Left ventricle myocardium inferior (tissue), 1 donor: ENCODE measurements at places on chromosomes 5 and 9. TPM values are rescaled to one million over a fixed set of nuclear protein-coding genes. Genes with fewer than 3 reads are reported as not detected.
A peak's percentile ranks its signal among the peaks of the same experiment; 100 is the strongest.

- no peaks in the 10 kb centered on the region for H3K4me1 ChIP-seq
- no peak overlapping the region for H3K4me3 ChIP-seq
- H3K36me3 ChIP-seq, result no peaks in the 10 kb centered on the region
- DNase-seq, result no peak
These were observed 375.7 kb downstream of the IRX2 start for GRCh38 chr5:2375757-2376250.

DNA sequence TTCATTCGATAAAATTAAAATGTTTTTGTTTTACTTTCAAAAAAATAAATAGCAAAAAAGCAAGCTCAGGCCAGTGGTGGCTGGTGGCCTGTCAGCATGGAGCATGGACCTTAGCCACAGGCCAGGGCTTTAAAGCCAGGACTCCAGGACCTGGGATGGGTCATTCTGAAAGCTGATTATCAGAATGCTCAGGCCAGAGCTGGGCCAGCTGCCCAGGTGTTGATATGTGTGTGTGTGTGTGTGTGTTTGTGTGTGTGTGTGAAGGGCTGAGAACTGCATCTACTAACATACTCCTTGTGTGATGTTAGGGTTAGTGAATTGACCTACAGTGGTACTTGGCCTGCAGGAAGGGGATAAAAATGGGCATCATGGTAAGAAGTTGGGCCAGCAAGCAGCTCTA lies 21.5 kb downstream of the PALM2AKAP2 start:
- no peaks in the 10 kb centered on the region for H3K36me3 ChIP-seq
- H3K27me3 ChIP-seq, result no peaks in the 10 kb centered on the region
- H3K4me3 ChIP-seq, result no peak overlapping the region
- peak; percentile 33 for DNase-seq

Gene GALNT10
- total RNA-seq, result 11.5 TPM

GRCh38 chr9:124776618-124776953 lies 347 bp upstream of the OLFML2A start:
- H3K27me3 ChIP-seq, result no peaks in the 10 kb centered on the region
- no peak for DNase-seq
- peak overlapping the region; percentile 70 for H3K4me3 ChIP-seq
- H3K27ac ChIP-seq, result peak overlapping the region; percentile 82

DNA sequence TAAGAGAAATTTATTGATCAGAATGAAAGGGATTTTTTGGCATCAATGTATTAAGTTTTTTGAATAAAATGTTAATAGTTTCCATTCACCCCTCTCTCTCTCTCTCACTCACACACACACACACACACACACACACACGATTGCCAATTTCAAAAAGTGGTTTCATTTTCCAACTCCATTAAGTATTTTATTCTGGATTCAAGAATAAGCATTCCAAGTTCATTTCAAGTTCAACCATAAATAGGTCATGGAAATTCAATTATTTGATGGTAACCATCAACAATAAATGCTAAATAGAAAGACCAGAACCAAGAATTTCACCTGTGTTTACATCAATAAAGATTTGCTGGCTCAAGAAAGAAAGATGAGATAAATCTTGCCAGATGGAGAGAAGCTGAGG lies 171.6 kb downstream of the ADAMTS12 start:
- H3K36me3 ChIP-seq, result no peaks in the 10 kb centered on the region
- no peak overlapping the region for H3K27ac ChIP-seq
- H3K4me1 ChIP-seq, result no peaks in the 10 kb centered on the region

GRCh38 chr9:79799691-79800335 lies 228.0 kb downstream of the TLE4 start:
- H3K27me3 ChIP-seq, result no peaks in the 10 kb centered on the region
- H3K4me3 ChIP-seq, result no peak overlapping the region
- H3K27ac ChIP-seq, result no peak overlapping the region
- H3K36me3 ChIP-seq, result no peaks in the 10 kb centered on the region
- DNase-seq, result peak; percentile 20

DNA sequence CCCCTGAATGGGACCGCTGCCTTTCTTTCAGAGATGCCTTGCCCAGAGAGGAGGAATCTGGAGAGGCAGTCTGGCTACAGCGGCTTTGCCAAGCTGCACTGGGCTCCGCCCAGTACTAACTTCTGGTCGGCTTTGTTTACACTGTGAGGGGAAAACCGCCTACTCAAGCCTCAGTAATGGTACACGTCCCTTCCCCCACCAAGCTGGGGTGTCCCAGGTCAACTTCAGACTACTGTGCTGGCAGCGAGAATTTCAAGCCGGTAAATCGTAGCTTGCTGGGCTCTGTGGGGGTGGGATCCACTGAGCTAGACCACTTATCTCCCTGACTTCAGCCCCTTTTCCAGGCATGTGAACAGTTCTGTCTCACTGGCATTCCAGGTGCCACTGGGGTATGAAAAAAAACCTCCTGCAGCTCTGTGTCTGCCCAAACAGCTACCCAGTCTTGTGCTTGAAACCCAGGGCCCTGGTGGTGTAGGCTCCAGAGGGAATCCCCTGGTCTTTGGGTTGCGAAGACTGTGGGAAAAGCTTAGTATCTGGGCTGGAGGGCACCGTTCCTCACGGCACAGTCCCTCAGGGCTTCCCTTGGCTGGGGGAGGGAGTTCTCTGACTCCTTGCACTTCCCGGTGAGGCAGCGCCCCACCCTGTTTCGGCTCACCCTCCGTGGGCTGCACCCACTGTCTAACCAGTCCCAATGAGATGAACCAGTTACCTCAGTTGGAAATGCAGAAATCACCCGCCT lies 171.2 kb downstream of the CWC27 start:
- H3K27me3 ChIP-seq, result no peaks in the 10 kb centered on the region
- H3K4me1 ChIP-seq, result peaks cover 9% of the 10 kb centered on the region
- H3K27ac ChIP-seq, result no peak overlapping the region
- DNase-seq, result peak; percentile 12
- no peak overlapping the region for H3K4me3 ChIP-seq

DNA sequence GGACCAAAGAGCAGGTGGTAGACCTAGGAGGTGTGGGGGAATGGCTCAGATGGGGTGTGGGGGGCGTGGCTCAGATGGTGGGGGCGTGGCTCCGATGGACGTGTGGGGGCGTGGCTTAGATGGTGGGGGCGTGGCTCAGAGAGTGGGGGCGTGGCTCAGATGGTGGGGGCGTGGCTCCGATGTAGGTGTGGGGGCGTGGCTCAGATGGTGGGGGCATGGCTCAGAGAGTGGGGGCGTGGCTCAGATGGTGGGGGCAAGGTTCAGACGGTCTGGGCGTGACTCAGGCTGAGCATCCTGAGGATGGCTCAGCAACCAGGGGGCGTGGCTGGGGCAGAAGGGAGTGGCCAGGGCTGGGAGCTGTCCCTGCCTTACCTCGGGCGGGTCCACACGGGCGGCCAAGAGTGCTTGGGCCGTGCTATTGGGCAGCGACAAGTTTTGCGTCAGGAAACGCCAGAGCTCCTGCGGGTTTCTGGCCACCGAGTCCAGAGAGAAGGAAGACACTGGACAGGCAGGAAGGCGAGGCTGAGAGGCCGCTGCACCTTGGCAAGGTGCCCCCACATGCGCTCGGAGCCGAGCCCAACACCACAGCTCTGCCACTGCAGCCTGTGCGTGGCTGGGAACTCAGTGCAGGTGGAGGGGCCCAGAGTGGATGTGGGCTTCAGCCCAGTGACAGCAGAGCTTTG lies 5.9 kb downstream of the ABCA2 start:
- no peak for DNase-seq
- H3K27ac ChIP-seq, result no peak overlapping the region
- H3K27me3 ChIP-seq, result no peaks in the 10 kb centered on the region
- H3K4me1 ChIP-seq, result peaks cover 12% of the 10 kb centered on the region
- no peak overlapping the region for H3K4me3 ChIP-seq

- H3K27me3 ChIP-seq, result no peaks in the 10 kb centered on the region
- DNase-seq, result no peak
- H3K27ac ChIP-seq, result peak overlapping the region; percentile 68
- no peak overlapping the region for H3K4me3 ChIP-seq
- H3K36me3 ChIP-seq, result no peaks in the 10 kb centered on the region
These were observed 38.9 kb downstream of the CDH6 start for GRCh38 chr5:31232273-31232888.

Gene SIL1
- 39.3 TPM for total RNA-seq

DNA sequence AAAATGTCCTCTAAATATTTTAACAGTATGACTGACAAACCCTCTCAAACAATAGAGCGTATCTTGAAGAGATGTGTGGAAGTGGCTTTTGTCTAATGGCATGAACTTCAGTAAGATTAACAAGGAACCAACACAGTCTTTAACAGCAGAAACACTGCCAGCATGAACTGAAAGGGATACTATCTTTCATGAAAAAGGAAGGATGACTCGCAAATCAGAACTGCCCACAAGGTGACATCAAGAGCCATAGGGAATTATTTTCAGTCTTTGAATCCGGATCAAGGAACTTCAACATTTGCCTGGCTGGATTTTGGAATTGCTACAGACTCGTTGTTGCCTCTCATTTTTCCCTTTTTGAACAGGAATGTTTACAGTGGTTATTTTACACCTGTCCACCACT lies 5.1 kb upstream of the HEXB start:
- H3K4me3 ChIP-seq, result no peak overlapping the region
- peaks cover 4% of the 10 kb centered on the region for H3K4me1 ChIP-seq
- no peaks in the 10 kb centered on the region for H3K27me3 ChIP-seq
- H3K27ac ChIP-seq, result no peak overlapping the region

GRCh38 chr5:129481161-129481560 lies 21.1 kb downstream of the ADAMTS19 start:
- H3K4me1 ChIP-seq, result peaks cover 10% of the 10 kb centered on the region
- H3K27me3 ChIP-seq, result no peaks in the 10 kb centered on the region
- no peak overlapping the region for H3K4me3 ChIP-seq
- no peak for DNase-seq

DNA sequence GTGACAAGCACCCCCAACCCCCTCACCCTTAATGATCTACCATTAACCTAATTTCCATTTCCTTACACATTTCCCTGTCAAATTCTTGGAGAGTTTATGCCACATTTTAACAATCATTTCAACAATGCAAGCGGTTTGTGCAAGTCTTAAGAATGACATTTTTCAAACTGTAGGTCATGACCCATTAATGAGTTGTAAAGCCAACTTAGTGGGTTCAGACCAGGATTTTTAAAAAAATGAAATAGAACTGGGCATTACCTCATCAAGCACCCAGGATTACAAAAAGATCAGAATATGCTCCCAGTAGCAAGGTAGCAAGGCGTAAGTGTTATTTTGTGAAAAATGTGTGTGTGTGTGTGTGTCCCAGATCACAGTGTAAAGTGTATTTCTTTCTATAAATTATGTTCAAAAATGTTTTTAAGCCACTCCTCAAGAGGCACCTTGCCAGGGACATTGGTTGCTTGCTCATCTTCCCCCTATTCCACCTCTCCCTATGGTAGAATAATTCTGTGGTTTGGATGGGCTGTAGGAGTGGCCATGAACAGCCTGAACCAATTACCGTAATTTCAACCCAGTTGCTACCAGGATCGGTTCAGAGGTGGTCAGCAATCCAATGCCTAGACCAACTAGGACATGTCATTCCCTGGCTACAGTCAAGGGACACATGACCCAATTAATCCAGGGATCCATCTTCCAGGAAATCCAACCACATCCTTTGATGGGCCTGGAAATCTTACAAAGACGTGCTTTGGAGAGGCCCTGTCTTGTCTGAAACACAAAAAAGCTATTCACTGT lies 14.4 kb upstream of the TGFBR1 start:
- no peaks in the 10 kb centered on the region for H3K36me3 ChIP-seq
- H3K4me1 ChIP-seq, result no peaks in the 10 kb centered on the region
- no peak for DNase-seq
- no peaks in the 10 kb centered on the region for H3K27me3 ChIP-seq
- no peak overlapping the region for H3K27ac ChIP-seq
- H3K4me3 ChIP-seq, result no peak overlapping the region

Gene TEX48
- not detected for total RNA-seq

DNA sequence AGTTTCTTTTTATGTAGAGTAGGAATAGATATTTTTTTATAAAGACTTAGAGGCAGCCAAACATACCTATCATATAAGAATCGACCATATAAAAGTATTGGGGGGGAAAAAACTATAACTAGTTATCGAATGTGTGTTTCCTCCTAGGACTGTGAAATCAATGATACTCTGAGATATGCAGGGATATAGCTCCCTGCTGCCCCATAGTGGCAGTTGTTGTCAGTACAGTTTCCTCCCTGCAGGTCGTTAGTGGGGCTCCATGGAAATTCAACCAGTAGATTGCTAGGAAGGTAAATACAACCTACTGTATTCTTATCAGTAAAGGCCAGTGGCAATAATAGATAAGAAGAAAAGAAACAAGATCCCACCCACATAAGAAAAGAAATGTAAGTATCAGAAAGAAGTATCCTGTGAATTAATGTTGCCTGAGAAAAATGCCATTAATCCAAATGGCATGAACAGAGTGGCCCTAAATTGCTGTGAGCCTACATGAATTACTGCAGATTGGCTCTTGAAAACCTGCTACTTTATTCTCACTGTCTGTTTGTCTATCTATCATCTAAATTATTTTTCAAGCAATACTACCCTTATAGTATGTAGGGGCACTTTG lies 136.9 kb upstream of the FBN2 start:
- DNase-seq, result no peak
- H3K27ac ChIP-seq, result no peak overlapping the region
- no peaks in the 10 kb centered on the region for H3K4me1 ChIP-seq
- H3K4me3 ChIP-seq, result no peak overlapping the region
- H3K27me3 ChIP-seq, result no peaks in the 10 kb centered on the region

Gene PRKAA1
- 38.5 TPM for total RNA-seq

GRCh38 chr9:38180656-38181055 lies 111.6 kb upstream of the SHB start:
- H3K4me1 ChIP-seq, result no peaks in the 10 kb centered on the region
- H3K27ac ChIP-seq, result no peak overlapping the region
- peaks cover 27% of the 10 kb centered on the region for H3K27me3 ChIP-seq
- no peak overlapping the region for H3K4me3 ChIP-seq

Gene NPR3
- total RNA-seq, result 81.0 TPM

DNA sequence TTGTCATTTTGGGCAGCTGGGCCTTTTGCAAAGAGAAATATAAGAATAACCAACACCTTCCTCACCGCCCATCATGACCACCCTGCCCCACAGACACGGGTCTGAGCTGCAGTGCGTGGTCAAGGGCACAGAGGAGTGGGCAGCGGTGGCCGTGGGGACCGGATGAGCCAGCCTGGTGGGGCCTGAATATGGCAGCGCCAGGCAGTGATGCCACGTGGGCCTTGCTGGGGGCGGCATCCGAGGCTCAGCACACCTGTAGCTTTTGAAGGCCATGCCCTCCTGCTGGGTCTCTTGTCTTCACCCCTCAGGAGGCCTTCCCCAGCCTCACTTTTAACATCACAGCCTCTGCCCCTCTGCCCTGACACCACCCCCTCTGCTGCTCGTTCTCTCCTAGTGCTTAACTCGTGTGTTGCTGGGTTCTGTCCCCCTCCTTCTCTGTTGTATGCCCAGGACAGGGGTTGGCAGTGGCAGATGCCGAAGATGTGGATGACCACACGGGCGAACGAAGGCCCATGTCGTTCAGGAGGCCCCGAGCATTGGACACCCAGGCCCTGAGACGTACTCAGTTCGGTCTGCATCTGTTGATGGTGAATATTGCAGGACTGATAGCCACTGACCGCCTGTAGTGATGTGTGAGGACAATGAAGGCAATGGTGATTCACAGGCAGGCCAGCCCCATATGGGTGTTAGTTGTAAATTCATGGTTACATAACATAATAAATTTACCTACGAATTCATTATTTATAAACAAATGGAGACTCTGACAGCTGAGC lies 46.0 kb downstream of the AHRR start:
- H3K4me1 ChIP-seq, result peaks cover 15% of the 10 kb centered on the region
- H3K27me3 ChIP-seq, result no peaks in the 10 kb centered on the region
- no peak overlapping the region for H3K4me3 ChIP-seq
- peaks cover 7% of the 10 kb centered on the region for H3K36me3 ChIP-seq
- no peak for DNase-seq
